Umbilical cord (tissue), 2 donors: ENCODE measurements at places on chromosomes 1 and 21. TPM values are rescaled to one million over a fixed set of nuclear protein-coding genes. Genes with fewer than 3 reads are reported as not detected.

TMOD4 gene
- not detected for total RNA-seq

CRABP2 gene
- total RNA-seq = 46.7 TPM

TNNT2 gene
- 2.6 TPM for total RNA-seq

GBP5 gene
- 3.9 TPM for total RNA-seq

HSF2BP gene
- total RNA-seq = 11.8 TPM
